ENCODE measurements at places on chromosomes 3 and 15.

- DNase-seq: no peak
Observed at GRCh38 chr3:141940194-141940776, 63.8 kb downstream of the ATP1B3 start.

DNA sequence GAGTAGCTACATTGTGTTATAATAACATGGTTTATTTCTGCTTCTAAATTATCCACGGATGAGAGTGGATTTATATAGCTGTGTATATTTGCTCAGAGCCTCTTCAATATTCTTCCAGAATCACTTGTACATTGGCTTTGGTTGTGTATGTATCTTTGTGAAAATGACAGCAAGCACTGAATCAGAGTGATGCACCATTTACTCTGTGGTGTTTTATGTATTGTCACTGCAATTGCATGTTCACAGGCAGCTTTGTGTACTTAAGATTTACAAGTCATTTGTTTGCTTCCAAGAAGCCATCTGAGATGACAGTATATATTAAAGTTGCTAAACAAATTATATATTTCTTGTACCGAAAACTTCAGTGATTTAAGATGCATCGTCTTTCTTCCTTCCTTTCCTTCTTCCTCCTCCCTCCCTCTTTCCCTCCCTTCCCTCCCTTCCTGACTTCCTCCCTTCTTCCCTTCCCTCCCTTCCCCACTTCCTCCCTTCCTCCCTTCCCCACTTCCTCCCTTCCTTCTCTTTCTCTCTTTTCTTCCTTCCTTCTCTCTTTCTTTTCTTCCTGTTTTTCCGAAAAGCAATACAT is 362.3 kb upstream of the GOLIM4 start:
- no peak for DNase-seq

DNA sequence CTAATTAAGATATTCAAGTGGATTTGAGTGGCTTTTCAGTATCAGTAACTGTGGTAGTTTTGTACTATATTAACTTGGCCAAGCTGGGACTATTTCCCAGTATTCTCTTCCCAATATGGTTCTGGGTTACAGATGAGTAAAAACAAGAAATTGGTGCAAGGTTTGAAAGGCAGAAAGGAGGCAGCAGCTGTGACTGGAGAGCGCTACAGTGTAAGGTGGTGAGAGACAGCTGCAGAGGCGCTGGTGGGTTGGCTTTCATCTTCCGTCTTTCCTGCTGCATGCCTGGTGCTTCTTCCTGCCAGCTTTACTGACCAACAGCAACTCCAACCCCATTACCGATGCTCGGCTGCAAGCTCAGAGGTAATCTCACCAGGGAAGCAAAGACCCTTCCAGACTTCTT is 9.8 kb downstream of the DPH3 start:
- DNase-seq: no peak

- no peak for DNase-seq
Observed at GRCh38 chr3:160226026-160226907, 1.0 kb downstream of the C3orf80 start.

DNA sequence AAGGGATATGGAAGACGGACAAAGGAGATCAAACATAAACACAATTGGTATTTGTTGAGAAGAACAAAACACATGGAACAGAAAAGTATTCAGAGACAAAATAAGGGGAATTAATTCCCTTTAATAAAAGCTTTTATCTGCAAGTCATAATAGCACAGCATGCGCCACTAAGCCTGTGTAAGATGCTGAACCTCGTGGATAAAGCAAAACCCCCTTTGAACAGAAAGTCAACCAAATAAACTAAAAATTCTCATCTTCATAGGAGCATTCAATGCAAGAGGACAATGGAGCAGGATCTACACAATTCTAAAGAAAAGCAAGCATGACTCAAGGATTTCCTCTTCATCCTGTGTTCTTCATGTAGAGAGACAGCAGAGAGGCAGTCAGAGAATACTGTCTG is 274.3 kb upstream of the GOLGA6L4 start:
- no peak for DNase-seq

GRCh38 chr3:81838457-81838856 is 77.0 kb upstream of the GBE1 start:
- no peak for DNase-seq
